Non-pigmented ciliary epithelial cell (primary cell): ENCODE measurements at places on chromosomes 2 and 18.

GRCh38 chr2:43273529-43273928, 47.1 kb upstream of the ZFP36L2 start:
- DNase-seq: no peak

GRCh38 chr2:30987566-30987965, 150.7 kb downstream of the GALNT14 start:
- DNase-seq: no peak

DNA sequence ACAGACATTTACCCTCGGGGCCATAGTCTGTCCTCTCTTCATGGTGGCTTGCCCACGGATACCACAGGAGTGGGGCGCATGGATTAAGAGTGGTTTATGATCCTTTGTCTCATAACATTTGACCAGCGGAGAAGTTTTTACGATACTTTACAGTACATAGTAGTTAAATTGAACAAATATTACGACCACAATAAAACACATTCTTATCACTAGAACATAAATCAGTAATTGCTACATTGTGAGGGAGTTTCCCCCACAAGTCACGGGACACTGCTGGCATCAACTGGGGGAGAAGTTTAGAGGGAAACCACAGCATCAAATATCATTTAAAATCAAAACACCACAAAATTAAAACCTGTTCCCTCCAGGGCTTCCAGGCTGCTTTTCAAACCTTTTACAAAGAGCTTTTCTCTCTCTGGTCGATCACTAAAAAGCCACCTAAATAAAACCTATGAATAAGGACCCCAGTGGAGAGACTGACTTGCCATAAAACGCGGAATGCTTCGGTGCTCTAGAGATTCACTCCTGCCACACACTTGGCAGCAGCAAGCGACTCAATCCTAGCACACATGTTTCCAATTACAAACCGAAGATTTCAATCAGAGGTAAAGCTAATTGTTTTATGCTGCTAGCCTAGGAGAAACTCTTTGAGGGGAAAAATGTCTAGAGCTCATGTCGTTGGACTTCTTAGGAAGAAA, 173.7 kb upstream of the HNRNPA3 start:
- no peak for DNase-seq

GRCh38 chr2:153770359-153770991, 101.2 kb upstream of the GALNT13 start:
- no peak for DNase-seq

GRCh38 chr2:221691571-221691970, 119.5 kb upstream of the EPHA4 start:
- no peak for DNase-seq

DNA sequence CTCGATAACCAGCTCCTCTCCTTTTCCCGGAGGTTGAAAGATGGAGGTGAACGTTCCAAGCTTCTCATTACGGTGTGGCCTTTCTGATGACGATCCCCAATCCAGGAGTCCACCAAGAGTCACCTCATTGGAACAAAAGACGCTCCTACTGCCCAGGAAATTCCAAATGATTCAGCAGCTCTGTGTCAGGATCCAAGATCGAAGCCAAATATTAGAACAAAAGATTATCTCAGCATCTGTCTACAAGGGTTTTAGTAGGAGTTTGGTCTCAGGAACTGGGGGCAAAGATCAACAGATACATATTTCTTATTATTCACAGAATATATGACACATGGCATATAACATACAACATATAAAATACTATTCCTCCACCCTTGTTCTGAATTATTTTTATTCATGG, 161.1 kb upstream of the RAB12 start:
- DNase-seq: no peak

DNA sequence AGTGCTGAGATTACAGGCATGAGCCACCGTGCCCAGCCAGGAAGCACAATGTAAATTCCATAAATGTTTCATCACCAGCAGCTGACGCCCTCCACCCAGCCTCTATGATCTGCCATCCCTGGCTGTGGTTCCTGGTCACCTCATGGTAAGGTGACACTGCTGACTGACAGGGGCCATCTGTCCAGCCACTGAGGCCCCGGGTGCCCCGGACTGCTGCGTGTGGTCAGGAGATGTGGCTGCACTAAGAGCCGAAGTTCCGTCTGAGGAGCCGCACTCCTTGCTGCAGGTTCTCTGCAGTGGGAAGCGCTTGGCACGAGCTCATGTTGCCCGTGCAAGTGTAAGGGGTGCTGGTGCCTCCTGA, 10.9 kb downstream of the NTSR2 start:
- DNase-seq: no peak

GRCh38 chr2:31137211-31138036, 816 bp downstream of the GALNT14 start:
- no peak for DNase-seq

DNA sequence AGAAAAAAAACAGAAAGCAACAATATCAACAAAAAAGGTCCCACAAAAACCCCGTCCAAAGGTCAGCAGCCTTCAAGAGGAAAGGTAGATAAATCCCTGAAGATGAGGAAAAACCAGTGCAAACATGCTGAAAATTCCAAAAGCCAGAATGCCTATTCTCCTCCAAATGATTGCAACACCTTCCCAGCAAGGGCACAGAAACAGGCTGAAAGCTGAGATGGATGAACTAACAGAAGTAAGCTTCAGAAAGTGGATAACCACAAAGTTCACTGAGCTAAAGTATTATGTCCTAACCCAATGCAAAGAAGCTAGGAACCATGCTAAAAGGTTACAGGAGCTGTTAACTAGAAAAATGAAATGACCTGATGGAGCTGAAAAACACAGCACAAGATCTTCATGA, 226.4 kb upstream of the DSEL start:
- no peak for DNase-seq

DNA sequence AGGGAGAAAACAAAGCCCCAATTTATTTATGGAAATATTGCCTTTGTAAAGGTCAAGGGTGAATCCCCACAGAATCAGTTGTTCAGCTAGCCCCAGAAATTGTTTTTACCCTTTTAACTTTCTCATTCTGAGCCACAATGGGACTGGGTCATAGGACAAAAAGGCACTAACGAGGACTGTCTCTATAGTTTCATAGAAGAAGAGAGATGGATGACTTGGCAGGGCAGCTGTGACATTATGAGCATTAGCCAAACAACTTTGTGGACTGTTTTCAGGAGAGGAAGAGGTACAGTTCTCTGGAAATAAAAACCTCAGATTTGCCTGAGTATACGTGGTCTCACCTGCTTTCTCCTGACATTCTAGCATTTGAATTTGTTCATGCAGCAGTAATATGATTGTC, 1155.8 kb upstream of the CHAC2 start:
- DNase-seq: no peak

GRCh38 chr18:12092398-12093229, 1.0 kb upstream of the ANKRD62 start:
- DNase-seq: no peak

DNA sequence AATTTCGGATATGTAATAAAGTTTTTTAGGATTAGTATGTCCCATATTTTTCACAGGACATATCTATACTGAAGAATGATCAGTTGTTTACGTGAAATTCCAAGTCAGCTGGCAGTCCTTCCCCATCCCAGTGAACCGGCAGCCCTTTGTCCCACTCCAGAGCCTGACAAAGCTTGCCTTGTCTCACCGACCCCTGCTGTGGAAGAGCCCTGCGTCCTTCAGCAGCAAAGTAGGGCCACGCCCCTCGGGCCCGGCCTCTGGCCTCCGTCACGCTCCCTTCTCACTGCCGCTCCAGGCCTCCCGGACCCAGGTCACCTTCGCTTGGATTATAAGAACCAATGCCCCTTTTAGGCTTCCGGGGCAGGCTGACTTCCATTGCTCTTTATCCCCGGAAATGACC, 89.8 kb upstream of the TGIF1 start:
- no peak for DNase-seq

GRCh38 chr2:113198790-113199612, 25.2 kb downstream of the PSD4 start:
- DNase-seq: no peak

DNA sequence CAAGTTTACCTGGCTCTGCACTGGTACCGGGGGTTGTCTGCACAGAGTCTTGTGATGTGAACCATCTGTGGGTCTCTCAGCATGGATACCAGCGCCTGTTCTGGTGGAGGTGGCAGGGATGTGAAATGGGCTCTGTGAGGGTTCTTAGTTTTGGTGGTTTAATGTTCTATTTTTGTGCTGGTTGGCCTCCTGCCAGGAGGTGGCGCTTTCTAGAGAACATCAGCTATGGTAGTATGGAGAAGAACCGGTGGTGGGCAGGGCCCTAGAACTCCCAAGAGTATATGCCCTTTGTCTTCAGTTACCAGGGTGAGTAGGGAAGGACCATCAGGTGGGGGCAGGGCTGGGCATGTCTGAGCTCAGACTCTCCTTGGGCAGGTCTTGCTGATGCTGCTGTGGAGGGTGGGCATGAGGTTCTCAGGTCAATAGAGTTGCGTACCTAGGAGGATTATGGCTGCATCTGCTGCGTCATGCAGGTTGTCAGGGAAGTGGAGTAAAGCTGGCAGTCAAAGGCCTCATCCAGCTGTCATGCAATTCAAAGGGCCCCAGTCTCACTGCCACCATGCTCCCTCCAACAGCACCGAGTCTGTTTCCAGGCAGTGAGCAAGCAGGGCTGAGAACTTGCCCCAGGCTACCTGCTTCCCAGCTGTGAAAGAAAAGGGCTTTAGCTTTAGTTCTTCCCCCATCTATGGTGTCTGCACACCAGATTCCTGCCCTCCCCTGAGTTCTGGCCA, 278.0 kb downstream of the METTL4 start:
- no peak for DNase-seq

DNA sequence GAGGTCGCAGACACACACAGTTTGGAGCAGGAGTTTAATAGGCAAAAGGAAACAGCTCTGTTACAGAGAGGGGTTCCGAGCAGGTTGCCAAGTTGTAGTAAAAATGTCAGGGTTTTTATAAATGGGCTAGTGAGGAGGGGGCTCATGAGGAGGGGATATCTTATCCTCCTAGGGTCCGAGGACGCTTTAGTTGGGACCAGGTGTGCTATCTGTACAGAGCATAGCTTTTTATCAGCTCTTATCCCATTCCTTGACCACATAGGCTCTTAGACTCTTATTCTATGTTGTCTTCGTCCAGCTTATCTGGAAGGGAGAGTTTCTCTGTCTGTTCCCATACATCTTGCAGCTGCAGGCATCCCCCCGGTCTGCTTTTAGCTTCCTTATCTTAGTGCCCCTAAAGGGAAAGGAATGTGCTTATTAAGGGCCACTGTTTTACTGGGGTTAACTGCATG, 44.7 kb downstream of the PDK1 start:
- no peak for DNase-seq

DNA sequence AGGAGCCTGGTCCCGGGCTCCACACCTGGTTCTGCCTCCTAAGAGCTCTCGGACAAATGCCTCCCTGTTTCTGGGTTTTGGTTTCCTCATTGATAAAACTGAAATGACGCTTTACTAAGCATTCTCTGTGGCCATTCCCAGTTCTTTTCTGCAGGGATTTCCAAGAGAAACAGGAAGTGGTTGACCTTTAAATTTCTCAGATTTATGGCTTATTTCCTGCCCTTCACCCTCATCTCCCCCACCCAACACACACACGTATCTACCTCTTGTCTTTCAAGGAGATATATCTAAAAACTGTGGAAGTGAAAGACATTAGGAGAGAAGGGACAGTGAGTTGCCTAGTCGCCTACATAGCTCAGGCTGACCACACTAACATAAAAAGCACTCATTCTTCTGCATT, 53.0 kb downstream of the PIEZO2 start:
- DNase-seq: no peak

DNA sequence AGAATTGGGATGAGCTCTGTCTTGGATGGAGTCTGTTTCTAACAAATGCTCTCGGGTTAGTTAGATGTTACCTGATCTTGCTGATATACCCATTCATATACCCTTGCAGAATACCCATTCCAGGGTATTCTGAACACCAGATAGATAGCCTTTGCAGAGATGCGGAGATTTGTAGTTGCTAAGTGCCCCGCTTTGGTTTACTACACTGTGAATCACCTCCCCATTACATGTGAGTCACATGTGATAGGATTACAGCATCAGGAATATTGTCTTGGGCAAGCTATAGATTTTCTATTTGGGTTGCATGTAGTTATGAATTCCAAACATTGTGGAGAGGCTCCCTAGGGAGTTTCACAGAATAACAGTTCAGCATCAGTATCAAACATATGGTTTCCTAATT, 3.8 kb downstream of the VSNL1 start:
- DNase-seq: no peak

DNA sequence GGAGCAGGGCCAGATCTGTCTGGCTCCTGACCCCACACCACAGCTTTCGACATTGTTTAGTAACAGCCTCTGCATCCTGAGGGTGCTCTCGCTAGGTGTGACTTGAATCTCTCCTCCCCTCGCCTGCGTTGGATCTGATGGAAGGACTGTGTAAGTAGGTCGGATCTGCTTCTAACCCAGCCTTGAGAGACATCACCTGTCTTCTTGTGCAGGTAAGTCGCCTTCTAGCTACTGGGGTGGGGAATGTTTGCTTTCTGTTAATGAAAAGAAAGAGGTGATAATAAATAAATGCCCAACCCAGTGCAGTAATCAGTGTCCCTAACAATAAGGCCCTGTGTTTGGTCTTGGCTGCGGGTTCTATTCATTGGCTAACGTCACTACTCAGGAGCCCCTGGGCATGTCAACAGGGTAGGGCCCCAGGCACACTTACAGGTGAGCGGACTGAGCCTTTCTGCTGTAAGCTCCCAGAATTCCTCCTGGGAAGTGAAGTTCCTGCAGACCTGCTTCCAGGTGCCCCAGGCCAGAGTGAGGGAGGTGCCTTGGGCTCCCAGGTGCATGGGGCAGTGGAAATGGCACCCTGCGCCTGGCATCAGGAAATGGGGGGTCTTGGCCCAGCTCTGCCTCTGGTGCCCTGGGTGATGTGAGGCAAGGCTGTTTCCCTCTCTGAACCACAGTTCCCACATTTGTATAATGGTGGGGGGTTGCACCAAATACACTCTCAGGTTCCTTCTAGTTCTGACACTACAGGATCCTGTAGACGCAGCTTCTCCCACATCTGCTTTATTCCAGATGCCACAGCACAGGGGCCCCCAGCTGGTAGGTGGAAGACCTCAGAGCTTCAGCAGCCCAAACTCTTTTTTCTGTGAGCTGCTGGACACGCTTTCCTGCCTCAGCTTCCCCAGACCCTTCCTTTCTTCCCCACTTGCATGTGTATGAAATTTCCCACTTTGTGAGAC, 11.2 kb upstream of the FOSL2 start:
- DNase-seq: no peak

- DNase-seq: no peak
Measured at GRCh38 chr2:191245869-191246531, 796 bp downstream of the MYO1B start.

- DNase-seq: no peak
Measured at GRCh38 chr18:78973357-78974083, 6.1 kb upstream of the SALL3 start.

DNA sequence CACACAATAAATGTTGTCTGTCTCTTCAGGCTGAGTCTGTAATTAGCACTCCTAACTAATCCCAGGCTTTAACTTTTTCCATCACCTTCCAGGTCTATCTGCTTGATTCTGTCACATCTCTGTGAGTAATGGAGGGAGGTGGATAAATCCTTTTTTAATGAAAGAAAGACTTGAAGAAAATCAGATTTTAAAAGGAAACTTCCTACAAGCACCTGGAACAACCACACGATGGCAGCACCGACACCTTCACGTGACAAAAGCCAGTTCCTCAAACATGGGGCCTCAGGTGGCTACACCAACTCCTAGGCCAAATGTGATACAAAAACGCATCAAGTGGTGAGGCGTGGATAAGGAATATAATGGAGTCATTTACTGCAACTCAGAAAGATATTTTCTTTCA, 41.8 kb downstream of the TGFBRAP1 start:
- no peak for DNase-seq

- DNase-seq: no peak
Measured at GRCh38 chr2:171991027-171991426, 8.7 kb upstream of the METAP1D start.
